ENCODE measurements at places on chromosomes 16 and 17. TPM values are rescaled to one million over a fixed set of nuclear protein-coding genes. Genes with fewer than 3 reads are reported as not detected.

DNA sequence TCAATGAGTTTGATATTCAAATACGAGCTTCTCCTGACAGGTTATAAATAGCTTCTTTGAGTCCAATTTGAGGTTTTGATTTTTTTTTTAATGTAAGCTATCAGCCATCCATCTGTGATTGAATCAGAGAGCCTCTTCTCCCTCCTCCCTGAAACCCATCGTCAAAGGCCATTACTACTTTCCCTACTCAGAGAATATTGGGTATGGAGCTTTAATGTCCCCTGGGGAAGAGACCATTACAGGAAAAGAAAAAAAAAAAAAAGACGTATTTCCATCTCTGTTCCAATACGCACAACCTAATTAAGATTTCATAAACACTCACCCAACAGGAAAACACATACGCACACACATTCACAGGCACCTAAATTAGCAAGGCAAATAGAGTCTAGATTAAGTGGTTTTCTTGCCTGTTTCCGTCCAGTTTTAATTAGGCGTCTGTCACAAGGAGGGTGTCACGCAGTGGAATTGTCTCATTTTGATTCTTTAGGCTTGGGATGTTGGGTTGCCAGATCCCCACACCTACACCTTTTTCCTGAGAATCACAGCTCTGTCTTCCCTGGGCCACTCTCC is 194.3 kb upstream of the RPL38 start:
- DNase-seq: no peak

GRCh38 chr17:78130437-78131101 is at the start of gene TMC8:
Gene TMC8, plus strand, starts transcription at chr17:78130771. Its CDS starts 818 bp downstream, at chr17:78131589.
- peak; percentile 95 for DNase-seq

DNA sequence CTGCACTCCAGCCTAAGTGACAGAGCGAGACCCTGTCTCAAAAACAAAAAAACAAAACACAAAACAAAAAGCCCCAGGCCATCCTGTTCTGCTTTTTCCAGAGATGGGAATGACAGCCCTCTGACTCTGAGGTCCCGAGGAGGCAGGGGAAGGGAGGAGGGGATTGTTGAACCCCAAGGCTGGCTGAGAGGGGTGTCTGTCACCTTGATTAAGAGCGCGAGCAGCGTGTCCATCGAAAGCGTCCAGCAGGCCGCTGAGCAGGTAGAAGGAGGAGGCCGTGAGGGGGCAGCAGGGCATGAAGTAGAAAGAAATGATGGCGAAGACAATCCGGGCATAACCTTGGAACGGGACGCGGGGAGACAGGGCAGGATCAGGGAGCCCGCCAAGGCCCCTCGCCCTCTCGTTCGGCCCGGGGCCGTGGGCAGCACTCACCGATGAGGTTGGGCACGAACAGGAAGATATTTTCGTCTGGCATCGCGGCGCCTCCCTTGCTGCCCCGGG is 593 bp downstream of the CDIPT start:
- peak; percentile 51 for DNase-seq

The DUSP3 gene
- 9.5 TPM for total RNA-seq

GRCh38 chr17:76546556-76547182 is 6.8 kb downstream of the PRCD start:
- DNase-seq: no peak

DNA sequence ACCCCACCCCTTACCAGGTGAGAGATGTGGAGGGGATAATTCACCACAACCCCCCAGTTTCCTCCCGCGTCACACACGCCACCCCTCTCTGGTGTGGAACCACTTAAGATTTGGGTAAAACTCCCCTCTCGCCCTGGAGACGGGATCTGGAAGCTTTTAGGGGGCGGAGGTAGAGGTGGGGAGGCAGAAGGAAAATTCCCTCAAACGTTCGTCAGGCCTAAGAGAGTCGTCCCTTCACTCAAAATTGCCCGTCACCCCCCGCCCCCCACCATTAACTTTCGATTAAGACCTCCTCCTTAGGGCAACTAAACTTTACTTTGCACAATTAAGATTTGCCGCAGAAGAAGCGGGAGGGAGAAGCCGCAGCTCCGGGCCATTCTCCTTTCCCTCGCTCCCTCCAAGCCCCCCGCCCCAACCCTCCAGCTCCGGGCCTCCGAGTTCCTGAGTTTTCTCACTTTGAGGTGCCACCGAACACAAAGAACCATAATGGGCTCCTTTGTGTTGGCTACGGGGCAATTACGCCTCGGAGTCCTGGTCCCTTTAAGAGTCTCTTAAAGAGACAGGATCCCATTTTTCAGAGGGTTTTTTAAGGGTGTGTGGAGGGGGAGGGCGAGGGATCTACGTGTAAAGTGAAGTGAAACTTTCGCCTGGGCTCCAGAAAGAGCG is 985 bp upstream of the FZD2 start:
- peak; percentile 77 for DNase-seq

The ZPBP2 gene
- 3.9 TPM for total RNA-seq

The GIT1 gene
- total RNA-seq: 71.5 TPM

DNA sequence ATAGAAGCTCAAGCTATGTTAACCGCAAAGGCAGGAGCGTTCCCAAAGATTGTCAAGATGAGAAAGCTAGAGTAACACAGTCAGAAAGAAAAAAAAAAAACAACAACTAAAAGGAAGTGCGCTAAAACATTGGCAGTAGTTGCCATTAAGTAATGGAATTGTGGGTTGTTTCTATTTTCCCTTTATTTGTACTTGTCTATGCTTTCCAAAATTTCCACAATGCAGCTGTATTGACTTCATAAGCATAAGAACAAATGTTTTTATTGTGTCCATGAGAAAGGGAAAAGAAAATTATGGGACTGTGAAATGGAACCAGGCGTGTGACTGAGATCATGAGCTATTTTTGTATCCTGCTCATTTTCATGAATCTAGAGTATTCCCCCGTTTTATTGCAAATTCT is 153.4 kb downstream of the TMEM114 start:
- no peak for DNase-seq

The TNP2 gene
- total RNA-seq: not detected

DNA sequence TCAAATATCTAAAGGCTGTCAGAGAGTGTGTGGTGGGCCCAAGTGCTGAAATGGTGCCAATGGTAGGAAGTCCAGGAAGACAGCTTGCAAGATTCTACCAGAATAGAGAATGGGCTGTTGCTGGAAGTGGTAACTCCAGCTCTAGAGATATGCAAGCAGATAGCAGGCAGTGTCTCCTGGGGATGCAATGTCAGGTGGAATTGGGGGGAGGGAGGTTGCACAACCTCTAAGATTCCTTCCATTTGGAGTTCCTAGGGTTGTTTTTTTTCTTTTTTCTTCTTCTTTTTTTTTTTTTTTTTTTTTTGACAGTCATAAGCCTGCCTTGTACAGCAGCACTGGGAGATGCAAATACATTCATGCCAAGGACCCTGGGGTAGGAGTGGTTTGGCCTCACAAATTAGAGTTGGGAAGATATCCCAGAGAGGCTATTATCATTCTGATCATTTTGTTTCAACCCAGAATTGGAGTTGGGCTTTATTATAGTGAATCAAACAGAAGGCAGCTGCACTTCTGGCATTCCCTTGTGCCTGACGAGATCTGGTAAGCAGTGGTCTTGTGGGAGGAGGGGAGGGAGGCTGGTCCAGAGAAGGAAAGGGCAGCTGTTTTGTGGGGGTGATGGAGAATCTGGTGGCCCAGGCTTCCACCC is 51.1 kb downstream of the SLC6A2 start:
- DNase-seq: no peak

The PLA2G10 gene
- not detected for total RNA-seq

The TEKT5 gene
- total RNA-seq: 1.6 TPM

DNA sequence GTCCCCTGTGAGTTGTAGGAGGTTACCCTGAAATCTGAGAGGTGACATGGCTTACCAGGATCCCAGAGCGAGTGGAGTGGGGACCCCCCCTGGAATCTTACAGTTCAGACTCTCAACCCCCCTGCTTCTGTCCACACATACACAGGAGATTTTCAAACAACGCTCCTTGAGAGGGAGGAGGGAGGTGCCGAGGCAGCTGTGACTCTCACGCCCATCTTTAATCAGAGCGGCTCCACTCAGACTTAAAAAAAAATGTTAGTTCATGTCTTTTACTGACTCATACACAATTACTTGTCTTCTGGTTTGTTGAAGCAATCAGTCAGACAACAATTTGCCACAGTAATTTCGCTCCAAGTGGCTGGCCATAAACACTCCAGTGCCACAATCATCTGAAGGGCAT is 15.4 kb upstream of the TMEM220 start:
- DNase-seq: peak; percentile 21

DNA sequence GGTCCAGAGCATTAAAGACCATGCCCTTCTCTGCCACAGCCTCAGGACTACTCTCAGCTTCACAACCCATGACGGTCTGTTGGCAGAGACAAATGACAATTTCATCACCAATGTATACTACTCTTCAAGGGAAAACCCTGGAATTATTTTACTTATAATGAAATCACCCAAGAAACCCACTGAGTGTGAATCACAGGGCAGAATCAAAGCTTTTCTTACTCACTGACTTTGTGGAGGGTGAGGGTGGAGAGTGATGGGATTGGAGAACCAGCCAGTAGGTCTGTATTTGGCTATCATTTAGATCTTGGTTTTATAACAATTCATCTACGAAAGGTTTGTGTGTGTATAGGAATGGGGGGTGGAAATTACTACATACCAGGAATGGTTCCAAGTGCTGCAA is 442.6 kb downstream of the SHISA9 start:
- no peak for DNase-seq

DNA sequence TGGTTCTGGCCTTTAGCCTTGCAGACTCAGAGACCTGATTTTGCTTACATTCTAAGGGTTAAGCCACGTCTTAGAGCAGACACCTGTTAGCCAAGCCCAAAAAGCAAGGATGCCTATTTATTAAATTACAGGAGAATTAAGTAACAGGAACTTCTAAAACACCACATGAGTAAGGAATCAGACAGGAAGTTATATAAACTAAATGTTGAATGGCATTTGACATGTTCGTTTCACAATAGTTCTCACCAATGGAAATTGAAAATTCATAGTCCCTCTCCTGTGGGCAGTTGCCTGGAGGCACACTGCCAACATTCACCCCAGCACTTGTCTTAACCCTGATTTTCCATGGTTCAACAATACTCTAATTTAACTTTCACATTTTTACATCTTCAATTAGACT is 9.0 kb downstream of the KRTAP9-7 start:
- no peak for DNase-seq

The MT1H gene
- not detected for total RNA-seq

The TEKT1 gene
- total RNA-seq: not detected

The MAPK8IP3 gene
- total RNA-seq: 82.4 TPM

The POLR3E gene
- 81.0 TPM for total RNA-seq

- no peak for DNase-seq
These were observed 8.2 kb downstream of the MILR1 start for GRCh38 chr17:64457156-64457555.

DNA sequence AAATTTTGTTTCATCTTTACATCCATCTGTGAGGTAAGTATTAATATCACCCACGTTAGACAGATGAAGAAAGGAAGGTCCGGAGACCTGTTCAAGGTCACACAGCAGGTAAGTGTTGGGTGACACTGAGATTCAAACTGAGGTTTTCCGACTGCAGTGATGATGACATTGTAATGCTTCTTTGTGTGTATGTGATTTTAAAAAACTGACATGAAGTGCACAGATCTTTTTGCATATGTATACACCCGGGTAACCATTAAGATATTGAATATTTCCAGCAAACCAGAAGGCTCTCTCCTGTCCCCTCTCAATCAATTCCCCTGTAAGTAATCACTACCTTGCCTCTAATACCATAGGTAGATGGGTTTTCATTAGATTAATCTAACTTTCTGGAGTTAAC is 1.5 kb upstream of the TANC2 start:
- DNase-seq: no peak

GRCh38 chr17:31074772-31075555 is 19.8 kb upstream of the NF1 start:
- no peak for DNase-seq

DNA sequence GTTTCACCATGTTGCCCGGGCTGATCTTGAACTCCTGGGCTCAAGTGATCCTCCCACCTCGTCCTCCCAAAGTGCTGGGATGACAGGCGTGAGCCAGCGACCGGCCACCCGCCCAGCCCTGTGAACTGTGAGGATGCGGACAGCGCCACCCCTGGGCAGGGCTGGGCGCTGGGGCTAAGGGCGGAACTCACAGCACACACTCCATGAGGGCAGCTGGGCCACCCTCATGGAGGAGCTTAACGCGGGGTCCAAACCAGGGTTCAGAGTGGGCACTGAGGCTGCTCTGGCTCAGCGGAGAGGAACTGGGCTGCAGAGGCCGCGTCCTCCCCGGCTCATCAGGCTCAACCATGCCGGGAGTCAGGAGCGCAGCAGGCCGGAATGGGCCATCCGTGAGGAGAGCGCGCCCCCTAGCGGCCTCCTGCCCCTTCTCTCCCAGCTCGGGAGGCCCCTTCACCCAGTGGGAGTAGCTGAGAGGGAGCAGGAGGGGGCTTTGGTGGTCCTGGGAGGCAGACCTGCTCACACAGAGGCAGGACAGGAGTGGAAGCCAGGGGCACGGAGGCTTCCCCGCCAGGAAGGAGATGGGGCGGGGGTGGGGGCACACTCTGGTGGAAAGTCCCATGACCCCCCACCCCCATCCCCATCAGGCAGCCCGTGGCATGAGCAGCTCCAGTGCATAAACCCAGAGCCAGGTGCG is 13.8 kb downstream of the CORO7 start:
- peak; percentile 91 for DNase-seq

DNA sequence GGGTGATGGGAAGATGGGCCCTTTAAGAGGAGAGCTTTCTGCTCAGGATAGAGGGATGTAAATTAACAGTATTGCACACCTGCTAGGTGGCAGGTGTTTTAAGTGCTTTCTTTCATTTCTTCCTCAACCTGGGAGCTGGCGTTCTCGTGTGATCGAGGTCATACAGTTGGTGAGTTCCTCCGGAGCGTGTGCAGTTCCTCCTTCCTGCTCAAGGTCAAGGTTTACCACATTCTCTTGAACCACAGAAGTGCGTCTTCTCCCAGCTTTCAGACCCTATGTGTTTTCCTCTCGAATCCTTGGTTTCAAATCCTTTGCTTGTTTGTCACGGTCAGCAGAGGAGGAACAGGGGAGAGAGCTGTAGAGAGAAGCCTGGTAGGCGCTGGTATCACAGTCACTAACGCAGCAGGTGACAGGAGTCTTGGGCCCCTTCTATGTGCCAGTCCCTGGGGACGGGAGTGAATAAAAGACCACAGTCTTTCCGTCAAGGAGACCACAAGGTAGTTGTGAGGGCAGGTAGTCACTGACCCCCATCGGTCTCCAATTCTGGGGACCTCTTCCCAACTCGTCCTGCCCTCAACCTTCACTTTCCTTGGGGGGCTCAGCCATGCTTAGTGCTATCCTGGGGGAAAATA is 791 bp downstream of the DNAI2 start:
- no peak for DNase-seq

- DNase-seq: no peak
These were observed 42.6 kb upstream of the ZCCHC14 start for GRCh38 chr16:87535457-87535854.

The LGALS9 gene
- 5.4 TPM for total RNA-seq

- no peak for DNase-seq
These were observed 3.0 kb upstream of the NRN1L start for GRCh38 chr16:67881621-67882161.

DNA sequence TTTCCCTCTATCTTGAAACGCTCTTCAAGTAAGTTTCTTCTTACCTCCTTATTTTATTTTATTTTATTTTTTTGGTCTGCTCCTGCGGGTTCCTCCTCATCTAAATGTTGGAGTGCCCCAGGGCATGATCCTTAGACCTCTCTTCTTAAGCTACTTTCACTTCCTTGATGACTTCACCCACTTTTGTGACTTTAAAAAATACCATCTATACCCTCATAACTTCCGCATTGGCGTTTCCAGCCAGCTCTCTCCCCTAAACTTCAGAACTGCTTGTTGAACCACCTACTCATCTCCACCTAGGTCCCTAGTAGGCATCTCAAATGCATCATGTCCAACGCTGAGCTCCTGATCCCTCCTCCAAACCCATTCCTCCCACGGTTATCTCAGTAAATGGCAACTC is 51.4 kb upstream of the NFAT5 start:
- peak; percentile 79 for DNase-seq

All from Karpas-422 (cell line).